ENCODE measurements at places on chromosomes 4 and X.

DNA sequence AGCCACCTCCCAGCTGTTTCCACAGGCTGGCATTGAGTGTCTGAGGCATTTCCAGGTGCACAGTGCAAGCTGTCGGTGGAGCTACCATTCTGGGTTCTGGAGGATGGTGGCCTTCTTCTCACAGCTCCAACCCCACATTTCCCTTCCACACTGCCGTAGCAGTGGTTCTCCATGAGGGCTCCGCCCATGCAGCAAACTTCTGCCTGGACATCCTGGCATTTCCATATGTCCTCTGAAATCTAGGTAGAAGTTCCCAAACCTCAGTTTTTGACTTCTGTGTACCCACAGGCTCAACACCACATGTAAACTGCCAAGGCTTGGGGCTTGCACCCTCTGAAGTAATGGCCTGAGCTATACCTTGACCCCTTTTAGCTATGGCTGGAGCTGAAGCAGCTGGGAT is 10.3 kb upstream of the FRMPD4 start:
- DNase-seq, result no peak

GRCh38 chrX:122868631-122869030 is 315.4 kb upstream of the GRIA3 start:
- no peak for DNase-seq

- DNase-seq, result no peak
Measured at GRCh38 chr4:178316211-178316610, 874.0 kb upstream of the AGA start.

DNA sequence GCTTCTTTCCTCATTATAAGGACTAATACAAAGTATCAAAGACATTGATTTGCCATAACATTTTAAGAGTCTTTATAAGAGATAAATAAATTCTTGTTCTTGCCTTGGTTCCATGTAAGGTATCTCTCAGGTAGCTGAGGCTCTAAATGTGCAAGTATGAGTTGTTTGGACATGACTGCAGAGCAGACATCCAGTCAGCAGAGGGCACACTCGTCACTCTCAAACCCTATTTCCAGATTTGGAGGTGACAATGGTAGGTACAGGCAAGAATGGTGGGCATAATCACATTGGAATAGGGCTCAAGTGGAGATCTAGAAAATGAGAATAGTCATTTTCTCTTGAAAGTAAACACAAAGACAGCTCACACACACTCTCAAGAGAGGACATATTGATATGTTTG is 133.3 kb upstream of the ZIC3 start:
- DNase-seq, result no peak

DNA sequence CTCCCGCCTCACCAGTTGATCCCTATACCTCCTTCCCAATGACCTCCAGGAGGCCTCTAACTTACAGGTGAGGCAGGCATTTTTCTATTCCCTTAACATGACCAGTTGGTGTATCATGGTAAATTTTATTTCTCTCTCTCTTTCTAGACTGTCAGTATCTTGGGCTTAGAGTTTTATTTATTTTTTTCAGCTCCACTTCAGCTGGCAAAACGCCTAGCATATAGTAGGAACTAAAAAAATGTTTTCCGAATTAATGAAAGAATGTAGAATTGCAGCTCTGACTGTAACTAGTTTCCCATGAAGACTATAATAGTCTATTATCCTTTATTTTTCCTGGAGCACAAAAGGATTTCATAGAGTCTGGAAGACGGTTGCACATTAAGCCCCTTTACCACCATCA is 84.8 kb downstream of the PDE5A start:
- DNase-seq, result no peak

DNA sequence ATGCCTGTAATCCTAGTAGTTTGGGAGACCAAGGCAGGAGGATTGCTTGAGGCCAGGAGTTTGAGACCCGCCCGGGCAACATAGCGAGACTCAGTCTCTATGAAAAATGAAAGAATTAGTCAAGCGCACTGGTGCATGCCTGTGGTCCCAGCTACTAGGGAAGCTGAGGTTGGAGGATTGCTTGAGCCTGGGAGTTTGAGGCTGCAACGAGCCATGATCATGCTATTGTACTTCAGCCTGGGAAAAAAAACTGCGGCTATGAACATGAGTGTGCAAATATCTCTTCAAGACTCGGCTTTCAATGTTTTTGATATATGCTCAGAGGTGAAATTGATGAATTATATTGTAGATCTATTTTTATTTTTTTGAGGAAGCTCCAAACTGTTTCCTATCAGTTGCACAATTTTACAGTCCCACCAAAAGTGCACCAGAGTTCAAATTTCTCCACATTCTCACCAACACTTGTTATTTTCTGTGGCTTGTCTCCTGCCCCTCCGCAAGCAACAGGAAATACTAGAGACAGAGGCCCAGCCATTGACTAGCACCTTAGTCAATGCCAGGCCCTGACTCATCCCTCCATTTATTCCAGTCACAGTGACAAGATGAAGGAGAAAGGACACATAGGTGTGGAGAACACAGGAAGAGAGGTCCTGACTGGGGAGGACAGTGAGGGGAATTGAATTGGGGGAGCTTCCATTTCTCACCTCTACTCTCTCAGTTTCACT is 33.1 kb upstream of the ZNF41 start:
- no peak for DNase-seq

DNA sequence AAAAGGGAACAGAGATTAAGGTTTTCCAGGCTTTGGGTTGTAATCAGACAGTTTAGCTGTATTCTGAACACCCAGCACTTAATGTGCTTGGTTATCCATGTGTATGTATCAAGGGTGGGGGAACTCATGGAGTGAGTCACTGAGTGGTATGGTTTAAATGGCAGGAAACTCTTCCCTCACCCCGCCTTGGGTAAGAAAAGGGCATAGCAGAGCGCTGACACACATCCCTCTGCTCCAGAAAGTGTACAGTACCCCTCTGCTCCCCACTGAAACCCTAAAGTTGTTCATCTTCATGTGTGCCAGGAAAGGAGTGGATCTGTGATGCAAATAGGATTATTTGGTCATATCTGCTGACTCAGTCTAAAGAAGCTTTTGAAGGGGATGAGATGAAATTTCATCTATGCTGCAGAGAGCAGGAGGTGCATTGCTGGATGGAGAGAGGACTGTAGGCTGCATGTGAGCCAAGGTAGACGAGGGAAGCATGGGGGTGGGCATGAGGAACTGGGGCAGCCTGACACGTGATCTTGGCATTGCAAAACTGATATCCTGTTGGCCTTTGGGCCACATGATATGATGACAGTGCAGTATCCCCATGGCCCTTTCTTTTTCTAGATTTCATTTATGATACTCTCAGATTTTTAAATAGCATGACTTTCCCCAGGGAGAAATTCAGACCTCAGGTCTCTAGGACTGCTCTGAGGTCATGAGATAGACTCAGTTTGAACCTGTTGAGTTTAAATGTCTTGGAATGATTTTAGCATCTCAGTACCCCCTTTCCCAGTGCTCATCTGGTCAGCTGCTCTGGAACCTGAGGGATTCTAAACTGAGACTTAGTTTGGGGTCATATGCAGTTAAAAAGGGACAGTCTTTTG is 84.8 kb downstream of the TMEM164 start:
- DNase-seq, result peak; percentile 27

DNA sequence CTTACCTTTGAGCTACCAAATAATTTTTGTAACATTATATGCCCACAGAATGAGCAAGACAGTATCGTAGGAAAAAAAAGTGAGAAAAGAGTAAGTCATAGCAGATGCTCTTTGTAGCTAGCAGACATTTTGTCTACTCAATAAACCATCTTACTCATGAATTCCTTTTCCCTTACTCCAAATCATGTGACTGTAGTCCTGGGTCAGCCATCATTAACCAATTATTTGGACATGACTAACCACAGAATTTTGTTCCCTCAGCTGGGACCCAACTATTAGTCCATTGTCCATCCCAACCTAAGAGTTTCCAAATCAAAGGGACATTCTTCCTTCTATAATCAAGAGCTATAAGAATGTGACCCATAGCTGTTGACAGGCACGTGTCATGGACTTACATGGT is 11.4 kb downstream of the UBE2D3 start:
- DNase-seq, result no peak

All from CD4-positive, alpha-beta T cell (primary cell).